ENCODE measurements at places on chromosomes 7 and 10. TPM values are rescaled to one million over a fixed set of nuclear protein-coding genes. Genes with fewer than 3 reads are reported as not detected.
A peak's percentile ranks its signal among the peaks of the same experiment; 100 is the strongest.

GRCh38 chr7:12945901-12946300 lies 258.5 kb downstream of the ARL4A start:
- no peaks in the 10 kb centered on the region for H3K27me3 ChIP-seq
- no peak overlapping the region for H3K4me3 ChIP-seq
- no peaks in the 10 kb centered on the region for H3K36me3 ChIP-seq

DNA sequence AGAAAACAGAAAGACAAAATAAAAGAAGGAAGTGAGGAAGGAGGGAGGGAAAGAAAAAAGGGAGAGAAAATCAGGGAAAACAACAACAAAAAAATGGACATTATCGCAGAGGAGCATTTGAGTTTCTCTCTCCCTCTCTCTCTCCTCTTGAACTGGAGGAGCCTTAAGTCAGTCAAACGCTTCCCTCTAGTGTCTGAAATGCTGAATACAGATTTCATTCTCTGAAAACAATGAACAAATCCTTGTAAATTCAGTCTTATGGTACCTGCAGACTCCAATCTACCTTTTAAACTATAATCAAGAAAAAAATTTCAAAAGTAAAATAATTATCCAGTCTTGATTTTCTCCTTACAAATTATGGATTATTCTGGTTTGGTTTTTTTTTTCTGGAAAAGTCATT lies 89.2 kb upstream of the PFKP start:
- H3K4me1 ChIP-seq: no peaks in the 10 kb centered on the region
- H3K4me3 ChIP-seq: no peak overlapping the region
- no peak for DNase-seq
- H3K27me3 ChIP-seq: no peaks in the 10 kb centered on the region

GRCh38 chr7:127437837-127438236 lies 45.3 kb upstream of the ZNF800 start:
- no peaks in the 10 kb centered on the region for H3K4me1 ChIP-seq
- no peak overlapping the region for H3K4me3 ChIP-seq
- no peak overlapping the region for H3K27ac ChIP-seq
- no peak for DNase-seq

GRCh38 chr7:151484971-151485707 lies 34.6 kb downstream of the RHEB start:
- peaks cover 29% of the 10 kb centered on the region for H3K4me1 ChIP-seq
- H3K4me3 ChIP-seq: no peak overlapping the region
- DNase-seq: no peak
- H3K27me3 ChIP-seq: no peaks in the 10 kb centered on the region
- peaks cover 14% of the 10 kb centered on the region for H3K36me3 ChIP-seq
- no peak overlapping the region for H3K27ac ChIP-seq

DNA sequence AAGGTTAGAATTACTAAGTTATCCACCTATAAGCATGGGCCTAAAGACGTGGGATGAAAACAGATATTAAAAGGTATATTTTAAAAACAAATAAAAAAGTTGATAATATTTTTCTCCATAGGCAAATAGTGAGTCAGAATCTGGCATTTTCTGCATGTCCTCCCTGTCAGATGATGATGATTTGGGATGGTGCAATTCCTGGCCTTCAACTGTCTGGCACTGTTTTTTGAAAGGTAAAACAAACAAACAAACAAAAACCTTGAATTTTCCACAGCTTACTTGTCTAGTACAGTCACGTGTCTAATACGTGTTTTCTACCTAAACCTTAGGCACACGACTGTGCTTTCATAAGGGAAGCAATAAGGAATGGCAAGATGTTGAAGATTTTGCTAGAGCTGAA lies 17.4 kb downstream of the HBP1 start:
- H3K27ac ChIP-seq: no peak overlapping the region
- H3K4me1 ChIP-seq: peaks cover 7% of the 10 kb centered on the region

GRCh38 chr10:114779803-114780576 lies 41.6 kb upstream of the FHIP2A start:
- no peak overlapping the region for H3K4me3 ChIP-seq
- no peaks in the 10 kb centered on the region for H3K4me1 ChIP-seq
- DNase-seq: no peak
- H3K27me3 ChIP-seq: no peaks in the 10 kb centered on the region
- no peaks in the 10 kb centered on the region for H3K36me3 ChIP-seq
- H3K27ac ChIP-seq: no peak overlapping the region

DNA sequence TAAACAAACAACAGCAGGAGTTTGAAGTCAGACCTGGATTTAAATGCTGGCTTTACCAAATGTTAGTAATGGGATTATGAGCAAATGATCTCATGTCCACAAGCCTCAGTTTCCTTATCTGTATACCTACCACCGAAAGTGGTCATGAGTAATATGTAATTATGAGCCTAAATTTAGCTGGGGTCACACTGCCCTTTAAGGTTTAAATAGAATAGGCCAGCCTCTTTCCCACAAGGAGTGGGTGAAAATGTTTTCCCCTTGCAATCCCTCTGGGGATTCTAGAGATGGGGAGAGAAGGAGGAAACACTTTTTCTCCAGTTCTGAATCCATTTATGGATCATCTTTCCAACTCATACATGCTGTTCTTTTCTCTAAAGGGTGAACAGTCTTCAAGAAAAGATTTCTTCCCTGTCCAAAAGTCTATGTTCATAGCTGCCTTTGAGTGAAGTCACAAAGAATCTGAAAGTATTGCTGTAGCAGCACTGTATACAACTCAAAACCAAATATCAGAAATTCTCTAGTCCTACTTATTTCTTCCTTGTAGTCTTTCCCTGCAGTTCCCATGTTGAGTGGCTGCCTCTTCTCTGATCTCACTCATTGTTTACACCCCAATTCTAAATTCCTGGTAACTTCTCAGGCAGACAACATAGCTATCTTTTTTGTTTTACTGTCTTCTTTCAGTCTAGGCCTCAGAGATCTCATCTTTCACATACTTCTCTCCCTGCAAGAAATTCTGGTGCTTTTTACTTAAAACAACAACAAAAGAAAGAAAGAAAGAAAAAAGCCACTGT lies 7.4 kb upstream of the TSPAN12 start:
- H3K36me3 ChIP-seq: no peaks in the 10 kb centered on the region
- no peak overlapping the region for H3K4me3 ChIP-seq
- H3K27me3 ChIP-seq: peaks cover 15% of the 10 kb centered on the region
- no peaks in the 10 kb centered on the region for H3K4me1 ChIP-seq
- no peak overlapping the region for H3K27ac ChIP-seq

The PDAP1 gene
- polyA plus RNA-seq: 20.7 TPM

GRCh38 chr7:44348851-44349781 lies 23.7 kb upstream of the CAMK2B start:
- H3K4me3 ChIP-seq: no peak overlapping the region
- no peak for DNase-seq
- H3K27me3 ChIP-seq: peaks cover 27% of the 10 kb centered on the region
- no peaks in the 10 kb centered on the region for H3K36me3 ChIP-seq

The CFAP70 gene
- not detected for polyA plus RNA-seq

- H3K27me3 ChIP-seq: peaks cover 2% of the 10 kb centered on the region
- peaks cover 85% of the 10 kb centered on the region for H3K4me1 ChIP-seq
- no peaks in the 10 kb centered on the region for H3K36me3 ChIP-seq
- peak; percentile 33 for DNase-seq
- peak overlapping the region; percentile 94 for H3K27ac ChIP-seq
- peak overlapping the region; percentile 34 for H3K4me3 ChIP-seq
These were observed 26.6 kb downstream of the TBXAS1 start for GRCh38 chr7:139855498-139856270.

DNA sequence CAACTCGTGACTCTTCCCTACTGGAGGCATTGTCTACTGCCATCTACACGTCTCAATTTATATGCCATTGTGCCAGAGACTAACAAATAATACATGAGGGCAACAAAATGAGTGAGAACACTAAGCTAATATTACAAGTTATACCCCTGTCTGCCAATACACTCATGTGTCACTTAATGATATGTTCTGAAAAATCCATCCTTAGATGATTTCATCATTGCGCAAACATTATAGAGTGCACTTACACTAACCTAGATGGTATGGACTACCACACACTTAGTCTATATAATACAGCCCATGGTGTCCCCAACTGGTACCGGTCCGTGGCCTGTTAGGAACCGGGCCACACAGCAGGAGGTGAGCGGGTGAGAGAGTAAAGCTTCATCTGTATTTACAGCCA lies 64.3 kb upstream of the CTNNA3 start:
- DNase-seq: no peak
- H3K27me3 ChIP-seq: peaks cover 22% of the 10 kb centered on the region

DNA sequence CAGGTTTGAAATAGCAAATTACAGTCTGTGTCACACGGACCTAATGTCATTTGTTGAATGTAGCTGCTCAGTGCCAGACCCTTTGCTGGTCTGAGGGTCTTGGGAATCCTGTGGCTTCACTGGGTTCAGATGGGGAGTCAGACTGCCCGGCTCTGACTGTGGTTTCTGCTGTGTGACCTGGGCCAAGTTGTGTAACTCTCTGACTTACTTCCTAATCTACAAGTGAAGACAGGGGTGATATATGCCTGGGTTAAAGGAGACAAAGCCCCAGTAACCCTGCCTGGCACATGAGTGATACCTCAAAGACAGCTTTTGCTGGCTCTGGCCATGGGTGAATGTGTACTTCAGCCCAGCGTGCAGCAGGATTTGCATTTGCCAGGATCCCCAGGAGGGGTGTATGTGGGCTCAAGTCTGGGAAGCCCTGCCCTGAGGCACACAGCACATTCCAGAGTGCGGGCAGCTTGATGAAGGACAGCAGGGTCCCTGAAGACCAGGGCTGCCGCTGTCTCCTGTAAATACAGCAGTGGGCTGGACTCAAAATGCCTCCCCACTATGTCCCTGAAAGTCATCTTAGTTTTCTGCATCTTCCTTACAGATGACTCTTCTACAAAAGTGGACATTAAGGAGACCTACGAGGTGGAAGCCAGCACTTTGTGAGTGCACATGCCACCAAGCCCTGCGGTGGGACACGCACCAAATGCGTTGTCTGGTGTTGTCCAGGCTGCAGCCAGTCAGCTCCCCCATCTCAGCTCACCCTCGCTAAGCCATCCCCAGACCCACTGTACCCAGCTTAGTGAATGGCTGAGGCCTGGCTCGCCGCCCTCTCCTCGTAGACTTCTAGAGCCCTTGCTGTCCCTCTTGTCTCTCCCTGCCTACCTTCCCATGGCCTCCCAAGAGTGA lies 16.4 kb downstream of the NACAD start:
- peaks cover 73% of the 10 kb centered on the region for H3K4me1 ChIP-seq
- H3K36me3 ChIP-seq: peaks cover 4% of the 10 kb centered on the region
- peak overlapping the region; percentile 53 for H3K4me3 ChIP-seq
- H3K27ac ChIP-seq: peak overlapping the region; percentile 77
- no peaks in the 10 kb centered on the region for H3K27me3 ChIP-seq
- DNase-seq: no peak

DNA sequence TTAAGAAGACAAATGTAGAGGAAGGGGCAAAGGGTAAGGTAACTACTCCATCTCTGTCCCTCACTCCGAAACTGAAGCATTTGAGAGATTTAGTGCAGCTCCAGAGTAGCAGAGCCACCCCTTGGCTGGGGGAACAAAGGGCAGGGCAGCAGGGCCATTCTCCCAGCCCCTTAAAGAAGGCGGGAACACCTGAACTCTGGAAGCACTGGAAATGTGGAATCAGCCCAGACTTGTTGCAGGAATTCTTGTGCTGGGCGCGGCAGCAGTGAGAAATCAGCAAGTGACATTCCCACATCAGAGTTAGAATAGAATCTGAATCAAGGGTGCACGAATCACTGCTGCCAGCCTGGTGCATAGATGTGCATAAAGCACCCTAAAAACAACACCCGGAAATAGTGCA lies 34.4 kb upstream of the GRM8 start:
- DNase-seq: no peak
- no peak overlapping the region for H3K27ac ChIP-seq
- no peaks in the 10 kb centered on the region for H3K36me3 ChIP-seq
- no peak overlapping the region for H3K4me3 ChIP-seq

The TFEC gene
- polyA plus RNA-seq: 0.31 TPM

DNA sequence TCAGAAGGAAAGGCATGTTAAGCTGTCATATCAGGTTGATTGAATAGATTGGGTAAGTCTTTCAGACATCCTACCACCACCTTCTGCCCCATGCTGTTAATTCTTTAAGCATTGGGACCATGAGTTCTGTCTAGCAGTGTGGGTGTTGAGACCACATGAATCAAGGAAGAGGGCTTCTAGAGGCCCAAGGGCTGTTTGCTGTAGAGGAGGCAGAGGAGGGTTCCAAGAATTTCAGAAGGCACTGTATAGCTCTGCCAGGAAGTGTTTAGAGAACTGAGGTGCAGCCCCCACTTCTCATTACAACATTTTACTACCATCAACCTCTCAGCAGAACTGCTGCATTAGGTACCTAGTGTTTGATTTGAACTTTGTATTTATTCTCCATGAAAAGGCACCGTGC lies 720.2 kb downstream of the AUTS2 start:
- H3K36me3 ChIP-seq: no peaks in the 10 kb centered on the region
- no peak overlapping the region for H3K27ac ChIP-seq
- H3K4me3 ChIP-seq: no peak overlapping the region
- peaks cover 5% of the 10 kb centered on the region for H3K4me1 ChIP-seq
- peaks cover 6% of the 10 kb centered on the region for H3K27me3 ChIP-seq
- no peak for DNase-seq

- no peak overlapping the region for H3K27ac ChIP-seq
- H3K27me3 ChIP-seq: peaks cover 2% of the 10 kb centered on the region
- no peak for DNase-seq
- peaks cover 4% of the 10 kb centered on the region for H3K36me3 ChIP-seq
These were observed 320.3 kb downstream of the SFMBT2 start for GRCh38 chr10:7090529-7090928.

The IDI2 gene
- not detected for polyA plus RNA-seq

The MOGAT3 gene
- polyA plus RNA-seq: not detected

DNA sequence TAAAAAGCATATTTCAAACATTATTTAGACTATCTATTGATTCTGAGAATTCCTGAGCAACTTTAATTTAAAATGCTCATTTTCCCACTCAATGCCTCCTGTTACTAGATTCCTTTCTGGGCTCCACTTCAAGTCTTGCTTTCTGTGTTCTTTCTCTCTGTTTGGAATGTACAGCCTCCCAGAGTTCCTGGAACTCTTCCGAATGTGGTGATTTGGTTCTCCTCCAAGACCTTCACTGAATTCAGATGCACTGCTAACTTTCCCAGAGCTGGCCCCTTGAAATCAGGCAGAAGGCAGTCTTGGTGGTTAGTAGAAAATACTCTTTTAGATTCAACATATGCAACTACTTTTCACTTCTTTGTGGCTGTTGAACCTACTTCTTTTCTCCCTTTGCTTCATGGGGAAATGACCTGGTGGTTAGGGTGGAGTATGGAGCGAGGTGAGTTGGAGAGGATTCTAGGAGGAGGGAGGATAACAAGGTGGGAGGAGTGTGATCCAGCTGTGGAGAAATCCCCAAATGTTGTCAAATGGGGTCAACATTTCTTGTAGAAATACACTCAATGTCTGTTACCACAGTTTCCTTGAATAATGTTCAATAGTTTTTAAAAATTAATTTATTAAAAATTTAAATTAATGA lies 27.9 kb upstream of the CCDC7 start:
- H3K4me3 ChIP-seq: no peak overlapping the region
- H3K4me1 ChIP-seq: no peaks in the 10 kb centered on the region
- no peaks in the 10 kb centered on the region for H3K36me3 ChIP-seq
- no peak overlapping the region for H3K27ac ChIP-seq

The PLAC9 gene
- not detected for polyA plus RNA-seq
